ENCODE measurements at places on chromosomes 1 and 21. TPM values are rescaled to one million over a fixed set of nuclear protein-coding genes. Genes with fewer than 3 reads are reported as not detected.

Gene SPAG17
- total RNA-seq: not detected

Gene C1orf141
- not detected for total RNA-seq

Gene LCE1D
- total RNA-seq: not detected

Gene SYCP1
- not detected for total RNA-seq

Gene AVPR1B
- not detected for total RNA-seq

Gene CD34
- 0.16 TPM for total RNA-seq

Gene ORC1
- 0.17 TPM for total RNA-seq

Gene C1orf35
- total RNA-seq: 8.2 TPM

Gene SETDB1
- total RNA-seq: 33.0 TPM

Gene CNN3
- 128 TPM for total RNA-seq

Gene KRTCAP2
- 82.6 TPM for total RNA-seq

Gene XCL2
- total RNA-seq: not detected

Gene CDC42BPA
- total RNA-seq: 42.1 TPM

Gene RUNX1
- total RNA-seq: 12.8 TPM

Gene PKP1
- total RNA-seq: 0.34 TPM

Gene IVL
- total RNA-seq: not detected

Gene MMEL1
- 0.16 TPM for total RNA-seq

Gene FHAD1
- total RNA-seq: 0.32 TPM

Gene C2CD2
- total RNA-seq: 19.1 TPM

Gene CYP4Z1
- not detected for total RNA-seq

Gene VN1R5
- not detected for total RNA-seq

Gene MYBPH
- 0.26 TPM for total RNA-seq
